Adipose tissue (tissue), 3 donors: ENCODE measurements at places on chromosomes 2 and 18. TPM values are rescaled to one million over a fixed set of nuclear protein-coding genes. Genes with fewer than 3 reads are reported as not detected.

The TNFRSF11A gene
- polyA plus RNA-seq = 0.60 TPM

The GREB1L gene
- polyA plus RNA-seq = 3.8 TPM

The GPR35 gene
- polyA plus RNA-seq = 2.3 TPM

The LONRF2 gene
- polyA plus RNA-seq = 1.5 TPM

The ANO7 gene
- 0.56 TPM for polyA plus RNA-seq
